ENCODE measurements at places on chromosomes 1 and 21.

DNA sequence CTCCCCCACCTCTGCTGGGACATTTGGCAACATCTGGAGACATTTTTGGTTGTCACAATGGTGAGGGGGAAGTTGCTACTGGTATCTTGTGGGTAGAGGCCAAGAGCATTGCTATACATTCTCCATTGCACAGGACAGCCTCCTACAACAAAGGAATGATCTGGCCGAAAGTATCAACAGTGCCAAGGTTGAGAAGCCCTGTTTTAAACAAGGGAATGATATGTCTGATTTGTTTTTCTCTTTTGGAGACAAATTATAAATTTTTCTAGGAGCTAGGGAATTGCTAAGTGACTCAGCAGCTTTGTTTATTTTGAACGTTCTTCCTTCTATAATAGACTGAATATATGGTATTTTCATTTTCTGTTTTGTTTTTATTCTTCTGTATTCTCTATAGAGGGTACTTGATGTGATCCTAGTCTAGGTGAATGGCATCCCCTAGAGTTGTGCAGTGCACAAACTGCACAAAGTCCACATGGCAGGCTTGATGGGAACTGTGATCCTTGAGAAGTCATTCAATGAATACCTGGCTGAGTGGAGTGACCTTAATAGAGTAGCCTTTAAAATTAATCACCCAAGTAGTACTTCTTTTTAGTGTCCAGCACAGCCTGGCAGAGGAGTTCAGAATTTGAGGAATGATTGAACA, 288.6 kb upstream of the USP24 start:
- peak; percentile 20 for DNase-seq

DNA sequence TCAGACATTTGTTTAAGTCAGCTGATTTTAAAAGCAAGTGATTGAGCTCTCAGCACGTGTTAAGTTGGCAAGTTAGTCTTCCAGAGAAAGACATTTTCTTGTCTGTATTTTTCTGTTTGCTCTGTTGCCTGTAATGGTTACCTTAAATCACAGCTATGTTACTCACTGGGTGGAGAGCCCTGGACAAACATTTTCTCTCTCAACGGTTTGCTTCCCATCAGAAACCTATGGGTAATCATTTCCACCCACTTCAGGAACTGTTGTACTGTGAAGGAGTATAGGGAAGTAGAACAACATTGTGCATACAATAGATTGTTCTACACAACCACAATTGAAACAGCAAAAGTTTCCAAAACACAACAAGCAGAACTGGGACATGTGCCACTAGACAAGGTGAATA, 113.9 kb upstream of the DPT start:
- no peak for DNase-seq

- DNase-seq = peak; percentile 39
These were observed 15.4 kb upstream of the ZBTB21 start for GRCh38 chr21:42025376-42026081.

DNA sequence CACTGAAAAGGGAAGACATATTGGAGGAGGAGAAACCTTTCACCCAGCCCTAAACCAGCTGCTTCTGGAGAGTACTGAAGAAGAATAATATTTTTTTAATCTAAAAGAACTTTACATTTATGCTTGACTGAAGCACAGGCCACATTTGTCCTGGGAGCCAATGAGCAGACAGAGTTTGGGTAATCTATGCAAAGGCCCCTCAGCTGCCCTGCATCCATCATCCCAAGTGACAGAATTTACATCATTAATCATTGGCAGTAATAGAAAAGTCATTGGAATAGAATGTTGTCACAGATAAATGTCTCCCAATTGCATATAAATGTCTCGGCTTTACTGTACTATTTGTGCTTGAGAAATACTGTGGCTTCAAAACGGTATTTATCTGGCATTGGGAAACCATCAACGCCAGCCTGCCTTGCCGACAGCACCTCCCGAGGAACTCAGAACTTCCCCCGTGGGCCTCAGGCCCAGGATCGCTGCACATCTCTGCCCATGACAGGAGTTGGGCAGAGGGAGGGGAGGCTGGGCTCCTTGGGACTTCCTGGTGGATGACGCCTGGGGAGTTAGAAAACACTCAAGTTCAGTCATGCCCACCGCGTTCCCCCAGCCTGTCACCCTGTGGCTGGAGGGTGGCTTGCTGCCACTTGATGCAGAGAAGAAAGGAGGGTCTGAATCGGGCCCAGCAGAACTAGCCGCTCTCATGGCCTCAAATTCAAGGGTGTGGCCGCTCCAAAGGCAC, 133.1 kb downstream of the CAMTA1 start:
- no peak for DNase-seq

DNA sequence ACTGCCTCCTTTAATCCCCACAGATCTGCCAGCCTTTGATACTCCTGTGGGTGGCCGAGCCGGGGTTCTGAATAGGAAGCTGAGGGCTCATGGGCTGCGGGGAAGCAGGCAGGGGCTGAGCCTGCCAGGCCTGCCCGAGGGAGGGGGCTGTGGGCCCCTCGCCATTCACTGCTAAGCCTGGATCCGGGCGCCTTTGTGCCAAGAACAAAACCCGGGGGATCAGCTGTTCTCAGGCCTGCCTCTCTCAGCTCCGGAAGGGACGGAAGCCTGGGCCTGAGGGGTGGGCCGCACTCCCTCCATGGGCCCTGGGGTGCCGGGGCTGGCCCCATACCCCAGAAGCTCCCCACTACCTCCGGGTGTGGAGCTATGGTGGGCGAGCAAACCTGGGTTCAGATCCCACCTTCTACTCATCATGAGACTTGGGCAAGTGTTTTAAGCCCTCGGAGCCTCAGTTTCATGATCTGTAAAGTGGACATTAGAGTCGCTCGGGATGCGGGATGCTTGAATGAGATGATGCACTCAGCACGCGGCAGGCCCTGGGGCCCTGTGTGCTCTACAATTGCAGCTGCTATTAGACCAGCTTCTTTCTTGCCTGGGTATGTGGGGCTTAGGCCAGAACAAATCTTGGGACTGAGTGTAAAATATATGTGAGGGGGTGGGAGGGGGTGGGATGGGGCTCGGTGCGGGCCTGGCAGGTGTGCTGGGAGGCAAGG, 19.2 kb upstream of the EPHA2 start:
- DNase-seq = no peak

- DNase-seq = no peak
These were observed 22.8 kb upstream of the CFAP126 start for GRCh38 chr1:161390559-161390858.

All from fibroblast of pulmonary artery (primary cell).